ENCODE measurements at places on chromosomes 12 and 14.

- DNase-seq, result no peak
Observed at GRCh38 chr14:97219431-97220017, 422.3 kb downstream of the VRK1 start.

DNA sequence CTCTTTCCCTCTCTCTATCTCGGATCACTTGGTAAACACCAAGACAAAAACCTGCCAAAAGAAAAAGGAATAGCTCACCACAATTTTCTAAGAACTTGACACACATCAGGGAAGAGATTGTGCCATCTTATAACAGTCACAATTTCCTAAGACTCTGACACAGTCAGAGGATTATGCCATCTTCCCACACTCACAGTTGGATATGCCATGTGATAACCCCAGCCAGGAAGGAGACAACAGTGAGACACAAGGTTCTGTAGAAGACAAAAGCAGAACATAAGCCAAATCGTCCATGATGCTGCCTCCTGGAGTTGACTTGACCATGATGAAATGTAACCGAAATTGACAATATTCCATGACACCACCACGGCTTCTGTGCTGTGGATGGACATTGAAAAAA is 2.8 kb upstream of the CLEC9A start:
- no peak for DNase-seq

DNA sequence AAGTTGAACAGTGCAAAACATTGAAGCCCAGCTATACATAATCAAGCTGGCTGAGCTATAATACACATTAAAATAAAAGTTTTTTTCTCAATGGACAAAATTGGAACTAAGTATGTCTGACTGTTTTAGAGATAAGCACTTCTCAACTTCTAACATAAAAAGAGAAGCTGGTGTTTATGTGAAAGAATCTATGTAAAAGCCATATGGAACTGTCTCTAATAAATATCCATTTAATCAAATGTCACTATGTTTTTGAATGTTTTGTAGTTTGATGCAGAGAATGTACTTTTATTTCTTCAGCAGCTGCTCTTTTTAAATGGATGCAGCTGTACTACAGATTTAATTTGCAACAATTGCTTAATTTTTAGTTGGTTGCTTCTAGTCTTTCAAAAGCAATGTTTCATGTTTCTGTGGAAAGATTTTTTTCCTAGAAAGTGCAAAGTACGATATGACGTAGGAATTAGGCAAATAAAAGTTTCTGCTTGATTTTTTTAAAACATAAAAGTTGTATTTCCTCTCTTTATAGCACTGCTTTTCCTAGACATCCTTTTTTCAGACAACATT is 114.2 kb downstream of the PDE3A start:
- no peak for DNase-seq

DNA sequence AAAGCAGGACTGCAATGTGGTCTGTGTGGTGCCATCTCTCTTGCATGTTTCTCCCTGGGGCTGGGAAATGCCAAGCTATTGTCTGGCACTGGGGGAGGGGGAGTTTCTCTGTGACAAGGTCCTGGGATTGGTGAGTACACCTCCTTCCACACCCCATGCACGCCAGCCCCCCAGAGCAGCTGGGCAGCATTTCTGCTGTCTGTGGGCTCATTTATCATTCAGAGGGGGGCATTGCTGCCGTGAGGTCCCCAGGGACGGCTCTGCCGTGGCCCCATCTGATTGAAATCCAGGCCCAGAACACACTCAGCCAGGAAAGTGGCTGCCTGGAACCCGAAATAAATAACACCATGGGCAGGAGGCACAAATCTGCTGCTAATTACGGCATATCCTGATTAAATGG is 12.6 kb upstream of the FAM222A start:
- DNase-seq, result no peak

- no peak for DNase-seq
Observed at GRCh38 chr12:120470150-120470784, 719 bp upstream of the SRSF9 start.

GRCh38 chr12:75870878-75871277 is 160.7 kb downstream of the PHLDA1 start:
- DNase-seq, result no peak

DNA sequence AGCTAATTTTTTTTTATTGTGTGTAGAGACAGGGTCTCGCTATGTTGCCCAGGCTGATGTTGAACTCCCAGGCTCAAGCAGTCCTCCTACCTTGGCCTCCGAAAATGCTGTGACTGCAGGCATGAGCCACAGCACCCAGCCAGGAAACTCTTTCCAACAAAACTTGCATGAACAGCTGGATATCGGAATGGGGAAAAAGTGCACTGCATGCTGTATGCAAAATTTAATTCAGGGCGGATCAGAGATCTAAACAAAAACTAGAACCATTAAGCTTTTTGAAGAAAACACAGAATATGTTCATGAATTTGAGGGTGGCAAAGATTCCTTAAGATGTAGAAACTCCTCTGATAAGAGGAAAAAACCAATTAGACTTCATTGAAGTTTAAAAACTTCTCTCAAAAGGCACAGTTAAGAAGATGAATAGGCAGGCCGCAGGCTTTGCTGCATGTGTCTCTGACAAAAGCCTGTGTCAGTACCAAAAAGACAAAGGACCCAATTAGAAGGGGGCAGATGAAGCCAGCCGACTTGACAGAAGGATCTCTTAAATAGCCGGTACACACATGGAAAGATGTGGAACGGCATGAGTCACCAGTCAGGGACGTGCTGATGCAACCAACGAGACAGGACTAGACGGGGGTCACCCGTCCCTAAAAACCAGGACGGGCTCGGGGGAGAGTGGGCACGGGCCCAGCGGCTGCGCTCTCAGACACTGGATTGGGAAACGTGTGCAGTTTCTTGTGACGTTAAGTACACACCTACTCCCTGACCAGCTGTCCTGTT is 34.8 kb upstream of the MMP17 start:
- no peak for DNase-seq

GRCh38 chr12:91272461-91273063 is 89.9 kb upstream of the DCN start:
- no peak for DNase-seq

DNA sequence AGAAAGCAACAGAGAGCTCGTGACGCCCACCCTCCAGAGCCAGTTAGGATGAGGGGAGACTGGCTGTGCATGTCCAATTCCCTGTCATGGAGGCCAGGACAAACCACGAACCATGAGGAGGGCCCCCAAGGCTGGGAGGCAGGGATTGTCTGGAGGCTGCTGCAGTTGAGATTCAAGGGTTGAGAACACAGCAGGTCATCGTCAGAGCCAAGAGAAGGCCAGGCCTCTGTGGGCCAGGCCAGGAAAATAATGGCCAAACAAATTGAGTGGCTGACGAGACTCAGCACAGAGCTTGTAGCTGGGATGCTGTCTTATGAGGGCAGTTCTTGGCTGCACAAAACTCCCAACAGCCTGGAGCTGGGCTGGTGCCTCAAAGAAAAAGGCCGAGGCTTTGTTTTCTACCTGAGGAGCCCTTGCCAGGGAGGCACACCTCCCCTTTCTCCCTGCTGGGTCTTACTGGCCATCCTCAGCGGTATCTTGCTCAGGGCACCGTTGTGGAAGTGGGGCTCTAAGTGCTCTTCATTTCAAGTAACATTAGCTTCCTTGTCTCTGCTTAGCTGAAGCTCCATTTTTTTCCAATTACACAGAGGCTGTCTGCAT is 665.9 kb downstream of the BCL11B start:
- DNase-seq, result no peak

- no peak for DNase-seq
Observed at GRCh38 chr12:11812586-11813437, 163.3 kb downstream of the ETV6 start.

DNA sequence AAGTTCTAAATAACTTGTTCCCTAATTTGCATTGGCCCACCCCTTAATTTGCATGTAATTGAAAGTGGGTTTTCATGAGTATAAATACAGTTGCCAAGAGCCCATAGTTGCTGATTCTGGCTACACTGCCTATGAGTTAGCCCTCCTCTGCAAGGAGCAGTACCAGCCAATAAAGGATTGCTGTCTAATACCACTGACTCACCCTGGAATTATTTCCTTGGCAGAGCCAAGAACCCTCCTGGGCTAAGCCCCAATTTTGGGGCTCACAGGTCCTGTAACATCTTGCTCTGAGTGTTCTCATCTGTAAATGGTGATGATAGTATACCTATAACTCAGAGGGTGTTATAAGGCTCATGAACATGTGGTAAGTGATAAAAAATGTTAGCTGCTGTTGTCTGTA is 6.8 kb downstream of the TTC8 start:
- no peak for DNase-seq

GRCh38 chr12:42104087-42104486 is 40.6 kb downstream of the GXYLT1 start:
- DNase-seq, result no peak

DNA sequence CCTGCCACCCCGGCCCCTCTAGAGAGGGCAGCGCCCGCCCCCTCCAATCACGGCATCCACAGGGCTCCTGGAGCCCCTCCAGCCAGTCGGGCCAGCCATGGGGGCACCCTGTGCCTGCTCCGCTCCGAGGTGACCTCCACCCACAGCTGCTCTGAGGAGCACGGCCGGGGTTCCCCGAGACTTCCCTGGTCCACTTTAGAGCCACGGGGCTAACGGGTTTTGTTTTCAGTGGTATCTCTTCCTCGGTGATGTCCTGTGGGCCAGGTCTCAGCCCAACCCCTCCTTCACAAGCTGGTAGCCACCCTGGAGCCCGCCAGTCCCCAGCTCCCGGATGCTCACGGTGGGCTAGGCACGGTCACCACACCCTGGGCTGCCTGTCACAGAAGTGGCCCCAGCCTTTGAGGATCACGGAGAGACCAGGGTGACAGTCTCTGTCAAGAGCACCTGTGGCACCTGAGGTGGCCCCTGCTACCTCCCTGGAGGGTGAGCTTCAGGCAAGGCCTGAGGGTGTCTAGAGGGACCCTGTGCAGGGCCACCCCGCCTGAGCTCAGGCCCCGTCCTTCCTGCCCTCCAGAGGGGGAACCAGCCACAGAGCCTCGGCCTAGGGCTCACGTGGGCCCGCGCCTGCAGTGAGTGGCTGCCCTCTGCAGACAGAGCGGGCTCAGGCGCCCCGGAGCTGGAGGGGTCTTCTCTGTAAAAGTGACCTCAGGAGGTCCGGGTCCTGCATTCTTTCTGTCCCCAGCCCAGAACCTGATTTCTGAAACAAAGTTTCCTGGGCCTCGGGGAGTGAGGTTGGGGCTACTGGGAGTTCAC is 146.0 kb upstream of the C14orf180 start:
- DNase-seq, result no peak

GRCh38 chr12:101297661-101298060 is 17.8 kb downstream of the UTP20 start:
- DNase-seq, result no peak

- DNase-seq, result no peak
Observed at GRCh38 chr12:52063082-52063924, 6.5 kb upstream of the ATG101 start.

DNA sequence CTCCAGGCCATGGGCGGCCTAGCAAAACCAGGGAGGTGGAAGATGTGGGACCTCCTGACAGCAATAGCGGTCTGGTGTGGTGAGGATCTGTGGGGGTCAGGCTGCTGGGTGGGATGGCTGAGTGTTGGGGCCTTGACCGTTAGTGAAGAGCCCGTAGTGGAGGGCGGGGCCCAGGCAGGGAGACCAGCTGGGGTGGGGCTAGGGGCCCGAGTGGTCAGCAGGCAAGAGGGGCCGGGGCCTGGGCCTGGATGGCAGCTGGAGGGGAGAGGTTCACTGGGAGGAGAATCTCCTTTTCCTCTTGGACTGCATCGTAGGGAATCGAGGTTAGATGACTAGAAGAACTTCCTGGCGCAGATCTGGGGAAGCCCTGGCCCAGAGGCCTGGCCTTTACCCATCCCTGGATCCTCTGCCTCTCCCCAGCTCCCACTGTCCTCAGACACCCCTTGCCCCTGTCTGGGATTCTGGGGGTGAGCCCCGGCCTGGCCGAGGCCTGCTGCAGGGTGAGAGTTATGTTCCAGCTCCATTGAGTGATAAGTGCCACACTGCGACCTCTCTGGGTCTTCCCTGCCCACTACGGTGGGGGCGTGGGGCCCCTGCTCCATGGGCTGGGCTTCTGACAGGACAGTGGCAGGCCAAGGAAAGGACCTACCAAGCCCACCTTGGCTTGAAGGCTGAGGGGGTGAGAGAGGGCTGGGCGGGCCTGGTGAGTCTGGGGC is 47.1 kb downstream of the KRT80 start:
- DNase-seq, result no peak

GRCh38 chr12:121397521-121397920 is 2.4 kb upstream of the RNF34 start:
- DNase-seq, result no peak

DNA sequence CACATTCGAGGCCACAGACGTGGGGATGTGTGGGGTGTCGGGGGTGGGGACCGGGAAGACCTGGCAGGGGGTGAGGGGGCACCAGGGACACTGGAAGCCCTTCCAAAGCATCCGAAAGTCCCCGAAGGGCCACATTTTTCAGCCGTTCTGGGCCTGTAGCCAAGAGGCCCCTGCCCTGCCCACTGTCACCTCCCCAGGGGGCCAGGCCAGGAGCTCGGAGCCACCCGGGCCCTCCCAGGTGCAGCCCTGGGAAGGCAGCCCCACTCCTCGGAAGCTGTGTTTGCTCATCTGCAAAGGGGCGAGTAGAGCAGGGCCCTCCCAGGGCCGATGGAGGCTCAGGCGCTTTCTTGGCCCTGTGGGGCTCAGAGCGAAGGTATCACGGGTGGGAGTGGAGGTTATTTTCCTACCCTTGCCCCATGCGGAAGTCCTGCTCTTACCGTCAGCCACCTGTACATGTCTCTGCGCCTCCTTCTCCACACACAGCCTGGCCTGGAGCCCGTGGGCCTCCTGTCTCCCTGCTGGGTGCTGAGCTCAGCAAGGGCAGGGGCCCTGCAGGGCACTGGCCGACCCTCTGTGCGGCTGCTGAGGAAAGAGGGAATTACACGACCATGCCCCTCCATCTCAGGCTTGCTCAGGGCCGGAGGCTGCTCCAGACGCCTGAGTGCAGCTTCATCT is 27.2 kb downstream of the NOC4L start:
- no peak for DNase-seq

DNA sequence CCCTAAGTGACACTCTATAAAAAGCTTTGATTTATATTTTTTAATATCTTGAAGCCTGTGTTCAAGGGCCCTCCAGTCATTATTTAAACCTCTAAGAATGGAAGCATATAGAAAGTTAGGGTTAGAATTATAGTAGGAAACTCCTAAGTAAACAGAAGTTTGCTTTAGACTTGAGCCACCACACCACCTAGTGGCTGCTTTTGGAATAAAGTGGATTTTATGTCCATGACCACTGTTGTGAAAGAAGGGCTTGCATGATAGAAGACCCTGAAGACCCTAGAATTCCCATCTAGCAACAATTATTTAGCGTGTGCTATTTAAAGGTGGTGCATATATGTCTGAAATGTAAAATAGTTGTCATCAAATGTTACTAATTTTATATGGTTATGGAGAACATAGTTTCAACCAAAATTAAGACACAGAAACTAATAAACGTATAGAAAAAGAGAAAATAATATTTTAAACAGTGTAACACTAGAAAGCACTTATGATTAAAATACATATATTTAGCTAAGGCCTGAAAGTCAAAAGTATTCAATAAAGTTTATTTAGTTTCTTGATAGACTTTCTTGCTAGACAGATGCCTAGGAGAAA is 21.3 kb downstream of the LRRIQ1 start:
- no peak for DNase-seq

All from activated T-helper 1 cell treated with anti-CD3 and anti-CD28 coated beads, Interleukin-2, amount 50 U/mL, for 16 hours (primary cell).